Stimulated activated CD8-positive, alpha-beta memory T cell treated with anti-CD3 and anti-CD28 coated beads, Interleukin-7, amount 100 ng/mL, for 24 hours (primary cell): ENCODE measurements at places on chromosomes 11 and 22.

- DNase-seq, result no peak
Measured at GRCh38 chr22:19059481-19060278, 62.5 kb downstream of the DGCR2 start.

DNA sequence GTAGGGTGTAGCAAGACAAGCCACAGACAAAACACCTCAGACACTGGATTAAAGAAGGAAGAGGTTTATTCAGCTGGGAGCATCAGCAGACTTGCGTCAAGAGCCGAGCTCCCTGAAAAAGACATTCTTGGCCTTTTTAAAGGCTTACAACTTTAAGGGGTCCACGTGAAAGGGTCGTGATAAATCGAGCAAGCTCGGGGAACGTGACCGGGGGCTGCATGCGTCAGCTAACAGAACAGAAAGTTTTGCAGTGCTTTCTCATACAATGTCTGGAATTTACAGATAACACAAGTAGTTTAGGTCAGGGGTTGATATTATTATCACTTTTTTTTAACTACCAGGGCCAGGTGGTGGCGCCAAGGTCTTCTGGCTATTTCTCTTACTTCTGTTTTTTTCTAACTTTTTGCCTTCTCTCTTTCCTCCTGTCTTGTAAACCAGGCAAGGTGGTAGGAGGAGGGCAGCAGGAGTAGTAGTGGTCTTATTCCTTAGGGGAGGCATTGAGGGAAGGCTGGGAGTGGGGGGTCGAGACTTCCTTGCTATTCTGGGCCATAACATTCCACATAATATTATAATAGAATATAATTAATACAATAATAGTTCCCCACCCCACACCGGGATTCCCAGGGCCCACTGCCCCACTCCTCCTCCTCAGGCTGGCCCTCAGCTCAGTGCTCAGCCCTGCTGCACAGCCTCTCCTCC lies 587 bp upstream of the ALDH3B1 start:
- DNase-seq, result no peak

- no peak for DNase-seq
Measured at GRCh38 chr11:2449548-2450320, 4.9 kb downstream of the KCNQ1 start.

DNA sequence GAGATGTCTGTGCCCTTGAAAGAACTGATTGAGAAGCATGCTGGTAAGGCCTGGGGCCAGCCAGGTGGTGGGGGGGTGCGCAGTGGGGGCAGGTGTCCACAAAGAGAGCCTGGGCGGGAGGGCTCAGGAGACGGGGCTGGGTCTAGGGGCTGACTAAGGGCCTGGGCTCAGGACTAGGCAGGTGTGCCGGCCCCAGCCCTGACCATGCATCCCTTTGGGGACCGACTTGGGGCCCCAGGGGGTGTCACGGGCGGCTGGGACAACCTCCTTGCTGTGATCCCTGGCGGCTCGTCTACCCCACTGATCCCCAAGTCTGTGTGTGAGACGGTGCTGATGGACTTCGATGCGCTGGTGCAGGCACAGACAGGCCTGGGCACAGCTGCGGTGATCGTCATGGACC lies 4.4 kb downstream of the NDUFV1 start:
- no peak for DNase-seq

DNA sequence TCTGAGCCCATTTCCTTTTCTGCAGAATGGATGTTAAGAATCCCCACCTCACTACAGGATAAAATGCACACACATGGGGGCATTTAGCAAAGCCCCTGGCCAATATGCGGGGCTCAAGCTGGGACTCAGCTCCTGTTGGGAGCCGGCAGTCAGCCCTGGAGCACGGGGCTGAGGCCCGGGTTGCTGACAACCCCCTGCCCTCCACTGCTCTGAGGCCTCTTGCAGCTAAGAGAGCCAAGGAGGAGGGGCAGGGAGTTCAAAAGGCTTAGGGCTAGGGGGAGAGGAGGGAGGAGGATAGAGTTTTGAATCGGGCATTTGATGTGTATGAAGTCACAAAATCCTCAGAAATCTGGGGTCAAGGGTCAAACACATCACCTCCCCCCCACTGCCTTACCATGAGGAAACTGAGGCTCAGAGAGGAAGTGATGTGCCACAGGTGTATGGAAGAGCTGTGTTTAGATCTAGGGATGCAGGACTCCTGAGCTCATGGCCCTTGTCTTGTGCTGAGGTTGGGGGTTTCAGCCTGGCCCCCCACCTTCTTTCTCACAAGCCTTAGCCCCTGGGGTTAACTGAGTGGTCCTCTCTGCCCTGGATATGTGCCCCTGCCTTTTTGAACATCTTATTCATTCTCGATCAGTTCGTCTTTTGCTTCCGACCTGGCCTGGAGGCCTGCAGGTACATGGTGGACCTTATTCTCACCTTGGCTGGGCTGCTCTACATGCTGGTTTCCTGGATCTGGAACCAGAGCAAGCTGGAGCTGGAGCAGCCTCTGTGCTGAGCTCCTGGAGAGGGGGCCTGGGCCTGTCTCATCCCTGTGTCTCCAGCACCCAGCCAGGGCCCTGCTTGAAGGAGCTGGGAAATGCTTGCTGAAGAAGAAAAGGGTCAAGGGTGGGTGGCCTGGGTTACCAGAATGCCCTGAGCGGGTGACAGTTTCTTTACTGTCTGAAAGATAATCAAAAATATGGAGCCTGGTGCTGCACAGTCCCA lies 80.3 kb downstream of the LRRC32 start:
- no peak for DNase-seq

DNA sequence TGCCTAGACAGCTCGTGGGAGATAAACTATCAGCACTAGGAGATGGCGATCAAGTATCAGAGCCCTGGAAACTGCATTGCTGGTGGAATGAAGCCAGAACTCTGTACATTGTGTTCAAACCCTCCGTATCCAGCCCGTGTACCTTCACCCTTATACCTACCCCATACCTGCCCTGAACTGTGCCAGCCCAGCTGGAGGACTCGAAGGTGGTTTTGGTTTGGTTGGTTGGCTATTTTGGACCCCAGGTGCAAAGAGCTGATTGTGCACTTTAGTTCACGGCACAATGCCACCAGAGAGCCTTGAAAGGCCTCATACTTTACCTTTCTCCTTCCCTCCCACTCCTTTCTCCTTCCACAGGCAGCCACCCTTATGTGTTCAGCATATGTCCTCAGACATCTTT lies 16.0 kb downstream of the FAM83F start:
- DNase-seq, result no peak

DNA sequence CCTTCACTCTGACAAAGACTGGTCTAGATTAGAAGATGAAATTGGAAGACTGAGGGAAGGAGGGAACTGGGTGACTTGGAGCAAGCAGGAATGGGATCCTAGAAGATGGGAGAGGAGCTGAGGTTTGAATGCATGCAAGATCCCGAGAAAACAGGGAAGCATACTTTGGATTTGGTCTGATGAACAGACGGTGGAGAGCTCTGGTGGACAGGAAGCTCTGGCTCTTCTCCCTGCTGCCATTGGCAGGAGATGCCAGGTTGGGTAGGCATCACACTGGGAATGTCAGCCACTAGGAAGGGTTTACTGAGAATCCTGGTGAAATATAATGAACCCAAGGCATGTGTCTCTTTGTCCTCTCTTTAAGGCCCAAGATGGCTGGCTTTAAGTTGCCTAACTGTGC lies 16.5 kb downstream of the NAV2 start:
- no peak for DNase-seq

DNA sequence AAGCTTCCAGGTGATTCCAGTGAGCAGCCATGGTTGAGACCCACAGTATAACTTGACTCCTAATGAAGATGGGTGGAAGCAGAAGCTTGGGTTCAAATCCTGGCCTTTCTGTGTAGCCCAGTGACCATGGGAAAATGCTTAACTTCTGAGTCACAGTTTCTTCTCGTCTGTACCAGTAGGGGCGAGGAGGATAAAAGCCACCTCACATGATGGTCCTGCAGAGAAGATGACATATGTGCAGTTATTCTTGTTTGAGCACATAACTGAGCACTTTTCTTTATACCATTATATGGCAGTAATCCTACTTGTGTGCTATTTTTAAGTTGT lies 4.9 kb downstream of the TMEM109 start:
- no peak for DNase-seq

- no peak for DNase-seq
Measured at GRCh38 chr11:72217841-72218240, 1.2 kb downstream of the FOLR2 start.

GRCh38 chr11:2668876-2669275 lies 30.9 kb downstream of the KCNQ1OT1 start:
- no peak for DNase-seq

DNA sequence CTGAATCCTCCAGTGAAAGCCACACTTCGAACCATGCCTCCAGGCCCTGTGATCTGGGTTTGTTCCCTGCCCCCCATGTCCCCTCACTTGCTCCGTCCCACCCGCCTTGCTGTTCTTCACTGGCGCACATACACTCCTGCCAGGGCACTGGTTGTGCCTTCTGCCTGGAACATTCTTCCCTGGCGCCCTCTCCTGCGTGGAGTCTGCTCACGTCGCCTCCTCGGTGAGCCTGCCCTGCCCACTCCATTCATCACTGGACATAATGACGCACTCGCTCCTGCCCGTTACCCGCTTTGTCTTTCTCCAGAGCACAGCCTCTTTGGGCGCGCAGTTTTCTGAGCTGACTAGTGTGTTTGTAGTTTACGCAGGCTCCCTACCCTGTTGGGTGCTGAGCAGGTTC lies 21.0 kb upstream of the MIEF1 start:
- DNase-seq, result no peak

DNA sequence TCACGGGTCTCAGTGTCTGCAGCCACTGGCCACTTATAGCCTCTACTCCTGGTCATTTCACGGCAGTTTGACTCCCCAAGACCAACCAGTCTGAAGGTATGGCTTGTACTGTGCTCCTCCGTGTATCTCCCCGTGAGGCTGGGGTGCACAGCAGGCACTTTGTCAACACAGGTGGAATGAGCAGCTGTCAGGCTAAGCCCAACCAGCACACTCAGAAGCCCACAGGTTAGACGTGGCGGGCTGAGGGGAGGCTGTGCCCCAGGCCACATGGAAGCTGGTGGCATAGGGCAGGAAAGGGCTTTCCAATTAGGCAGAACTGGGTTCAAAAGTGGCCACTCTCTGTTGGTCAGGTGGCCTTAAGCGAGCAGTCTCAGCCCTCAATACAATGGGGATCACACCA lies 7.0 kb downstream of the TP53I11 start:
- DNase-seq, result no peak

GRCh38 chr22:42881982-42882656 lies 25.0 kb upstream of the ARFGAP3 start:
- no peak for DNase-seq

- no peak for DNase-seq
Measured at GRCh38 chr11:105910095-105910715, 111.8 kb downstream of the MSANTD4 start.

DNA sequence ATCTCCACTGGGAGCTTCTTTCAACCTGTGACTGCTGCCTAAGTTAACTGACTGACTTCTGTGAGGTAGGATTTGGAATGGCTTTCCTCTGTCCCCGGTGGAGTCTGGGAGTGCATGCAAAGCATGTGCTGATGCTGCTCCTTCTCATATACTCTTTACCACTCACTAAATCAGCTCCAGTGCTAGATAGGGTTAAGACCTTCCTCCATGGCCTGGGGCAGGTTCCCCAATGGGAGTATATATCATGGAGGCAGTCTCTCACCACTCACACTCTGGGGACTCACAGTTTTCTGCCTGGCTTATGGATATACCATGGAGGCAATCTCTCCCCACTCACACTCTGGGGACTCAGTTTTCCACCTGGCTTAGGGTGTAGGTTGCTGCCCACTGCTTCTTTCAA lies 10.1 kb upstream of the FANCF start:
- no peak for DNase-seq

DNA sequence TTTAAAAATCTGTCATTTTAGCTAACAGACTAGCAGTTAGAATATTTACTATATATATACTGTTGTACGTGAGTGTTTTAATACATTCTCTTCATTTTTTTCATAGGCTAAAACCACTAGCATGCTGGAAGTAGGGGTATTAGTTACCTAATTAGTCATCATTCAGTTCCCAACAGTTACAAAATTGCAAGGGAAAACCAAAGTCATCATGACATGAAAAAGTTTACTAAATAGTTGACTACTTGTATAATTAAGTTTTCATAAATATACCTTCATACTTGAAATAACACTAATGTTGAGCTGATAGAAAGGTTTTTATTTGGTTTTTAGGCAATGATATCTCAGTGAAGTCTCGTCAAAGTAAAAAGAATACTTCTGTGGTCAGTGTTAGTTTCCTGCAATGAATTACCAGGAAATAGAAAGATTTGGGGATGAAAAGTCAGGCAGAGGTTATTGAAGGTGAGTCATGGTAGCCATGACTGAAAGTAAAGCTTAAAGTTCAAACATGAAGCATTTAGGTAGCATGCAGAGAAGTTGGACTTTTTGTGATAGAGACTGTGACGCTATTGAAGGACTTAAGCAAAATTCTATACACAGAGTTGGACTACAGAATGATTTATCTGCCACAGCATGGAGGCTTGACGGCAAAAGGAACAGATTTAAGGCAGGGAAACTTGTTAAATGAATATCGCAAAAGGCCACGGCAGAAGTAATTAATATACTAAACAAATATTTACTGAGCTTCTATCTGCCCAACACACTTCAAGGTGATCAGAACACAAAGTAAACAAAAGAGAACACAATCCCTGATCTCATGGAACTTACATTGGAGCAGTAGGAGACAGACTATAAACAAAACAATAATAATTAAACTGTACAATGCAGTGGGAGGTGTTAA lies 828.1 kb upstream of the FAT3 start:
- no peak for DNase-seq

DNA sequence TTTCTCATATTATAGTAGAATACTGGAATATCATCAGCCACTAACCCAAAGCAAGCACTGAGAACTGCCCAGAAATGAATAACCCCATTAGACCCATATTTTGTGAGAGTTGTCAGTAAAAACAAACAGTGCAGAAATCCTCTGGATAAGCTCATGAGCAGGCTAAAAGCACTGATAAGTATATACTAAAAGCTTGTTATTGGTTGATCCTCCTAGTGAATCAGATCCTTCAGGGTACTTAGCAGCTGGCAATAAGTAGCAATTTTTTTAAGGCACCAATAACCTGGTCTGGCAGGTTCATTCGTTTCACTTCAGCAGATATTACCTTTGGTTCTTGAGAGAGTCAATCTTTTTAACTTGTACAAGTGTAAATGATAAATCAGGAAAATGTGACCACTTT lies 1.2 kb downstream of the NOX4 start:
- DNase-seq, result no peak
